NCI-H1105 (cell line): ENCODE measurements at places on chromosomes 13 and 19.
A peak's percentile ranks its signal among the peaks of the same experiment; 100 is the strongest.

GRCh38 chr13:47044842-47045241, 148.0 kb upstream of the HTR2A start:
- no peak for DNase-seq

GRCh38 chr19:46670813-46671212, 9.8 kb upstream of the DACT3 start:
- no peak for DNase-seq

DNA sequence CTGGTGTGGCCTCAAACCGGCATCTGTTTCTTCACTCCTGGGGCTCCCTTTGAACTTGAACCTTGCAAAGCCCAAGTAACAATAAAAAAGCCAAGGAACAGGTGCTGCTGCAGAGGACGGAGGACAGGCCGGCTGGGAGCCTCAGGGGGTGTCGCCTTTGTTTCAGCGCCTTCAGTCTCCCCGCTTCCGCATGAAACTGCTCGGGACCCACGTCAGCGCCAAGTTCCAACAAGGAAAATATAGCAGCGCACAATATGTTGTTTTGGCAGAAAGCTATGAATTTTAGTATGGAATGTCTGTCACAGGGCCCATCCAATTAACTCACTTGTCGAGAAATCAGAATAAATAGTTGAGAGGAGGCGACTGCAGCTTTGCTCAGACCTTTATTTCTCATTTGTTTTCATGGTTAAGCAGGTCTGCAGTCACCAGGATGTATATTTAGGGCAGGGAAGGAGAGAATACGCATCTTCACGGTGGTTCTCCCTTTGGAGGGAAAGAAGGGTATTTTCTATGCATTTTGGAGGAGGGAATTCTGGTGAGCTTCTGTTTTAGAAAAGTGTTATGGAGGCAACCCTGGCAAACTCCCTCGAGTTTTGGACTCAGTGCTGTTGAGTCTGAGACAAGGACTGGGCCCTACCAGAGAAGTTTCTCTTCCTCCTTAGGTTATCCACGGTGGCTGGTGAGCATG, 34.3 kb upstream of the MEDAG start:
- DNase-seq = no peak

GRCh38 chr19:20662421-20663105, 1.2 kb upstream of the ZNF626 start:
- DNase-seq = peak; percentile 58

DNA sequence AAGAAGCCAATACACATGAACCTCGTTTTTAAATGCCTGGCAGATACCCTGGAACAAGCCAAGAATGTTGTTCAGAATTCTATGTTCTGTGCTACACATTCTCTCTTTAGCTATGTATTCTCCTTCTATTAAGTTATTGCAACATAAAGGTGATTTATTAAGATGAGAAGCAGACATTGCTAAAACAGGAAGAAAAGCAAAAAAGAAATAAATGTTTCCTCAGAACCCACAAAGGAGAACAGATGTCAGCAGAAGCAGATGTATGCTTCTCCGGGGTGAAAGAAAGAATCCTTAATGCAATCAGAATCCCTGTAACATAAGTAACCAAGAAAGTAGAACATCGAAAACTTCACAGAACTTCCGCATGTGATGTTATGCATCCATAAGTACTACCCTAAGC, 302.9 kb downstream of the DCT start:
- no peak for DNase-seq

- DNase-seq = no peak
Observed at GRCh38 chr13:99614465-99614885, 113.2 kb downstream of the TM9SF2 start.

DNA sequence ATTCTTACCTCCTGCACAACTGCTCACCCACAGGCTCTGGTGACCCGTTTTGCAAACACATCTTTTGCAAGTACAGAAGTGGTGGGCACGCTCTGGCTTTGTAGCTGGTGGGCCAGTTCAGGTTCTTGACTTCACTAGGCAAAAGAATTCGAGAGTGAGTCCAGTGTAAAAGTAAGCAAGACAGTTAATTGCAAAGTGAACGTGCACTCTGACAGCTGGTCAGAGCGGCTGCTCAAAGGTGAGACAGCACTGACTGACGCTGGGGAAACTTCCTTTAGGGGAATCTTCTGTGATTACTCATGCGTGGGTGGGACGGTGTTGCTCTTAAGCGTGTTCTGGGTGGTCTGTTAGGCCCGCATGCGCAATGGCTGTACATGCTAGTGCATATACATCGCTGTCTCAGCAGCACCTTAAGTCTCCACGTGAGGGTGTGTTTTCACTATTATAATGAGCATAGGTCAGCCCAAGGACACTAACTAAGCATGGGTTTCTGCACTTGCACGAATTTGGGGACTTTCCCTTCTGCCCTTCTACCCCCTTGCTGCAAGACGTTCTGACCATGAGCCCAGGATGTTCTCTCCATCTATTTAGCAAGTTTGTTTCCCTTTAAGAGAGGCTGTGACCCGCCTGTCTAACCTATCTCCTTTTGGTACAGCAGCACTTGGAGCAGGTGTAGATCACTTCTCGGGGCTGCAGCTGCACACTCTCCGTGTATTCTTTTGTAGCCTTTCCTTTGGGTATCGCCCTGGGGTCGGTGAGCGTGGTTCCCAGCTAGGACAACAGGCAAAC, 30.2 kb upstream of the CD33 start:
- no peak for DNase-seq

- DNase-seq = no peak
Observed at GRCh38 chr13:37788346-37788745, 81.2 kb downstream of the TRPC4 start.

GRCh38 chr13:97235549-97236231, 13.6 kb downstream of the MBNL2 start:
- DNase-seq = no peak

GRCh38 chr13:36026531-36026930, 104.7 kb downstream of the DCLK1 start:
- peak; percentile 55 for DNase-seq

DNA sequence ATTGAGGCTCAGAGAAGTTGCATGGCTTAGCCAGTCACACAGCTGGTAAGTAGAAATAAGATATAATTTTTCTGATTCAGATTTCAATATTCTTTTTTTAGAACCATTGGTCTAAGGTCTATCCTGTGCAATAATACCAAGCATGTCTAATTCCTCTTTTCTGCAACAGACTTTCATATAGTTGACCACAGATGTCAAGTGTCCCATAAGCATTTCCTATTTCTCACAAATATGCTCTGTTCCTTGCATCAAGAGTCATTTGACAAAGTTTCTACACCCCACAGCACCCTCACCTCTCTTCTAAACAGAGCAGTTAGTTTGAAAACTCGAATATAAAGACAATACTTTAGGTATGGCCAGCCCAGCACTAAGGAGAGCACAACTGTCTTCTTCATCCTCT, 26.8 kb upstream of the SACS start:
- no peak for DNase-seq

GRCh38 chr19:1668486-1669270, 16.3 kb upstream of the TCF3 start:
- no peak for DNase-seq

DNA sequence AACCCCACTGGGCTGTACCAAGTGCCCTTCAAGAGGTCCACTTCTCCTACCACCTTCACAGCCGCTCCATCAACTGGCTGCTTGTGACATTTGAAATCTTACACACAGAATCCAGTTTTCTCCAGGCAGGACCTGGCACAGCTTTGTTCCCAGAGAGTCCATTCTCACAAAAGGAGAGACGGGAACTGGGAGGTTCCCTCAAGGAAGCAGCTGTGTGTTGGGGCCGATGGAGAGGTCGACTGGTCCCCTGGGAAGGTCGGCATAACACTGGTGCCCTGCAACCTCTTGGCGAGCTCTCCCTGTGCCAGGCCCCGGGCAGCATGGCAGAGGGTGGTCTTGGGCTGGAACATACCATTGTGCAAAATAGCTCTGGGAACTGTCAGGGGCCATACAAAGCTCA, 21.5 kb downstream of the ELL start:
- no peak for DNase-seq

DNA sequence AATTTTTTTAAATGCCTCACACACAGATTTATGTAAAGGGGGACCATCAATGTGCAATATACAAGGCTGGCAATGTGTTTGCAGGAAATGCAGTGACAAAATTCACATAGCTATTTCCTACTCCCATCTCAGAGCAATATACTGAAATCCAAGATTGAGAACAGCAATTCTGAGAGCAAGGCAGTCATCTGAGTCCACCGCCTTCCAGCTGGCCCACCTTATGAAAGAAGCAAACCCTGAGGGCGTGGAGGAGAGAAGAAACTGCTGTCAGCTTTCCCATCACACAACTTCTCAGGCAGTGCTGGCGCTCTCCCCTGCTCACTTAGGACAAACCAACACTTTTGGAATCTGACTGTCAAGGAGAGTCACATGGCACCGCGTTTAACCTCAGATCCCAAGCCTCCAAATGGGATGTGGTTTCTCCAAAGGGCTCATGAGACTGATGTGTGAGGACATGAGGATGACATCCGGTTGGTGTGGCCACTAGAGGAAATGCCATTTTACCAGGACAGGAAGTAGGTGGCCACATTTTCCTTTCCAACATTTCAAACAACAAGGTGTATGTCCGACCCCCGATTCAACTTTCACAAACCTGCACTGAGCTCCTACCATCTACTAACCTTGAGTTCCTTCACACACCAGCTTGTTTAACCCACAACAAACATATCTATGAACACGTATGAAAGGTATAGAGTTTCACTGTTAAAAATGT, 3.7 kb upstream of the DOCK9 start:
- no peak for DNase-seq

DNA sequence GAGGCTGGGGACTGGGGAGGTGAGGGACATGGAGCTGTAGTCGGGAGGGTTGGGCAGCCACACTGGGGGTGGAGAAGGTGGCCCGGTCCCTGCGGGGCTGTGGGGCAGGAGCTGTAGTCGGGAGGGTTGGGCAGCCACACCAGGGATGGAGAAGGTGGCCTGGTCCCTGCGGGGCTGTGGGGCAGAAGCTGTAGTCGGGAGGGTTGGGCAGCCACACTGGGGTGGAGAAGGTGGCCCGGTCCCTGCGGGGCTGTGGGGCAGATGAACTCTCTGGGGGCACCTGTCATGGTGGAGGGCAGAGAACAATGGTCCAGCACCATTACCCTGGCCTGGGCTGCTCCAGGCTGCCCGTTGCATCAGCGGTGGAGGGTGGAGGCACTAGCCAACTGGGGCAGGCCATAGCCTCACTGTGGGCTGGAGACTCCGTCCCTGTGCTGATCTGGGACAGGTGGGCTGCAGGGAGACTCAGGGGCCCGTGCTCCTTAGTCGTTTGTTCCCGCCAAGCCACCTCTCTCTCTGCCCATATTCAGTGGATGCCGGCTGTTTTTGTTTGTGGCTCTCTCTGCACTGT, 51.4 kb downstream of the ATP11A start:
- no peak for DNase-seq

DNA sequence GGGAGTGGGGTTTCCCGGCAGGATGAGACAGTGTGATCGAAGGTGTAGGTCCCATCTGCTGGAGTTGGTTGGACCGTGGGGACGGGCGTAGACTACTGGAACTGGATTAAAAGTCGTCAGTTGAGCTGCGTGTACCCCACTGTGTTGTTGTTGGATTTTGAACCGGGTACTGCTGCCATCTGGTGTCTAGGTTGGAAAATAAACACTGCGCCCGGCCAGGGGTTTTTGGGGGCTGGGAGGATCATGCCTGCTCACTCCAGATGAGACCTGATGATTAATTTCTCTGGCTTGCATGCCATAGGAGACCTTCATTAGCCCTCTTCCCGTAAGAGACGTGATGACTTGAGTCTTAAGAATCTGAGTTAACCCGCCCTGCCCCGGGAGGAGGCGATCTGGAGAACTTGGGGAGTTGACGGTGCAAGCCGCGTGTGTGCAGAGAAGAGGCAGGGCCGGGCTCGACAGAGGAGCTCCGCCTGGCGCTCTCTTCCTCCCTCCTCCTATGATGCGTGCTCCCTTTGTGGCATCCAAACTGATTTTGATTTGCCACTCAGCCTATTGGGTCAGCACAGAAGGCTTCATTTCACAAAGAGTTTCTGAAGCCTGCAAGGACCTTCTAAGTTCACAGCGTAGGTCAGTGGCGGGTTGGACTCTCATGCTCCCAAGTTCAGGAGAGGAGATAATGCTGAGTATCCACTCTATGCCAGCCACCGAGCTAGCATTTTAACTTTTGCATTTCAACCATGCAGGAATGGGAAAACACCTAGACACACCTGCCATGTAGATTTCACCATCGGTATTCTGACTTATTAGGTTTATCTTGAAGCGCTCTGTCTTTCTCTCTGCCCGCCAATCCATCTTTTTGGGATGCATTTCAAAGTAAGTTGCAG, 2.7 kb downstream of the UHRF1 start:
- no peak for DNase-seq
